ENCODE measurements at places on chromosomes 7 and 10.

- peak; percentile 1 for DNase-seq
Observed at GRCh38 chr7:34523226-34523918, 134.6 kb upstream of the NPSR1 start.

DNA sequence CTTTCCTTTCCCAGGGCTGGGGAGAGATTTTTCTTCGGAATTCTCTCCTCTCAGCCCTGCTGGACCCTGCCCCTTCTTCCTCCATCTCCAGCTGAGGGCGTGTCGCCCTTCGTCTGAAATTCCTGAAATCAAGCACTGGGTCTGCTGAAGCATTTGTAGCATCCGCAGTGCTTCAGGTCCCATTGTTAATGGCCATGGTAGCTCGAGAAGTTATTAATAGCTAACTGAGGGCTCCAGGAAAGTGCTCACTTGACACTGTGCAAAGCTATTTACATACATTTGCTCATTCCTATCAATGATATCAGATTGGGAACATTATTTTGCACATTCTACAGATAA is 515 bp downstream of the FAM149B1 start:
- no peak for DNase-seq

DNA sequence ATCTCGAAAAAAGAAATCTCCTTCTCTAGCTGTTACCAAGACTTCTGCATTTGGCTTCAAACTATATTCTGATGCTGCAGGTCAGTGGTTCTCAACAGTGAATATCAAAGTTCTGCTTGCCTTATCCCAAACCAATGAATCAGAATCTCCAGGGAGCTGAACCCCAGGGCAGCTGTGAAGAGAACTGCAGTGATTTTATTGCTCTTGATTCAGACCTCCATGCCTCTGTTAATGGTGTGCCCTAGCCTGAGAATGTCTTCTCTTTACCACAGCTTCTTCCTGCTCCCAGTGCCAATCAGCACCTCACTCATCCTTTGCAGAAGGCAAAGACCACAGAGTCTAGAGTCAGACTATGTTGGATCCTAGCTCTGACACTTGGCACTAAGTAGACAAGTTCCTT is 46.2 kb upstream of the MRLN start:
- DNase-seq, result peak; percentile 1

DNA sequence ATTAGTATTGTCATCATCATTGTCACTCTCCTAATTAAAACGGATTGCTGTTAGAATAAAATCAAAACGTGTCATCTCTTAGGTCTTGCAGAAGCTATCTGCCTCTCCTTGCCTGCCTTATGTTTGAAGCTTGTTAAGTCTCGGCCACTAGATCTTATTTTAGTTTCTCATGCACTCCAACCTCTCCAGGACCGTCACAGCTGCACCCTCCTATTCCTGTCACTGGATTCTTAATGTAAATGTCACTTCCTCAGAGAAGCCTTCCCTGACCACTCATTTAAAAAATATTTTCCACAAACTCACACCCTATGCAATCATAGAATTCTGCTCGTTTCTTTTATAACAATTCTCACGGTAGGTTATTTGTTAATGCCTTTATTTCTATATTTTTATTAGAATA is 103.9 kb upstream of the DKK1 start:
- no peak for DNase-seq

DNA sequence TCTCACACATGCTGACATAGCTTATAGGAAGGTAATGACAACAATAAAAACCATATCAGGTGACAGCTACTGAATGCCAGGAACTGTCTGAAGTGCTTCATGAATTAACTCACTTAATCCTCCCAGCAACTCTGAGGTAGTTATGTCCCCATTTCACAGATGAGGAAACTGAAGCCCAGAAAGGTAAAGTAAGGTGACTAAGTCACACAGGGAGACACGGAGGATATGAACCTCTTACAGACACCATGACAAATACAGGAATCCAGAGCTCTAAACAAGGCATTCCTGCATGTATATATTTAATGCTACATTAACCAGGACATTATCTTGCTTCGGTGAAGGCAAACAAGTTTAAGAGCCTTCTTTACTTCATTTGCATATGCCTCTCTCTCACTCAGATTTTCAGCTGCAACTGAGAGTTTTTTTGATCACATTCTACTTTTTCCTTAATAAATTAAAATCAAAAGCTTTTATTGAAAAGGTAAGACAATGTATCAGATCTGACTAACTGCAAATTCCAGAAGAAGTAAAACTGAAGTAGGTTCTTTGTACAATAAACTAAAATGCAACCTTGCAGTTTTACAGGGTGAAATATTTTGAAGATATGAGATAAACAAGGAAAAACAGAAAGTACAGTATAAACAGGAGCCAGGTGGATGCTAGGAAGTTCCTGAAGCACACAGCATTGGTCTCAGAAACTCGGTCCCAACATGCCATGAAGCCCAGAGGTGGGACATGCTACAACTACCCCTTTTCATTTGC is 79.5 kb downstream of the SGMS1 start:
- no peak for DNase-seq

DNA sequence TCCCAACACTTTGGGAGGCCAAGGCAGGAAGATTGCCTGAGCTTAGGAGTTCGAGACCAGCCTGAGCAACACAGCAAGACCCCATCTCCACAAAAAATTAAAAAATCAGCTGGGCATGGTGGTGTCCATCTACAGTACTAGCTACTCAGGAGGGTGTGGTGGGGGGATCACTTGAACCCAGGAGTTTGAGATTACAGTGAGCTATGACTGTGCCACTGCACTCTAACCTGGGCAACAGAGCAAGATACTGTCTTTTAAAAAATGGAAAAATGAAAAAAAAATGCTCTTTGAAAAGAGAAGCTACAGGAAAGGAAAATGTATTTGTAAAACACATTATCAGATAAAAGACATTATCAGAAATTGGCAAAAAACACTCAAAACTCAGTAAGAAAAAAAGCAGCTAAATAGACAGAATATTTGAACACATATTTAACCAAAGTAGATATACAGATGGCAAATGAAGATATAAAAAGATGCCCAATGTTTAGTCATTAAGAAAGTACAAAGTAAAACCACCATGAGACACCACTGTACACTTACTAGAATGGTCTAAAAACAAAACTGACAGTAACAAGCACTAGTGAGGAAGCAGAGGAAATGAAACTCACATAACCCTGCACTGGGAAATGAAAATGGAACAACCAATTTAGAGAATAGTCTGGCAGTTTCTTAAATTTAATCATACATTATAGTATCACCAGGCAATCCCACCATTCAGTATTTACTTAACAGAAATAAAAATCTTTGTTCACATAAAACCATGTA is 40.5 kb downstream of the NRBF2 start:
- DNase-seq, result no peak

GRCh38 chr7:137886746-137887145 is 40.0 kb upstream of the DGKI start:
- no peak for DNase-seq

DNA sequence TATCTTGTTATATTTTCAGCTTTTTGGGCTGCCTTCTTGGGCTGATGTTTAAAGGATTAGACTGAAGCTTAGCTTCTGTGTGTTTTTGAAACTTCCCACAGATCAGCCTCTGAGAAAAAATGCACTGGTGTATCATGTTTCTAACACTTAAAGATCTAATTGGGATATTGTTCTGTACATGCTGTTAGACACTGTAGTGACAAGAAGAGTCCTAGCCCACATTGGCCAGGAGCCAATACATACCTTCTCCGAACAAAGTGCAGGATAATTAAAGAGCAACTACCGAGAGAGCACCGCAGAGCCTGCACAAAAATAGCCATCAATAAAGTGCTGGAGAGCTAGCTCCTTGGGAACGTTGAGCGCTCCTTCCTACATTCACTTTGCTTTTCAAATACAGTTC is 289.4 kb upstream of the SP8 start:
- no peak for DNase-seq

DNA sequence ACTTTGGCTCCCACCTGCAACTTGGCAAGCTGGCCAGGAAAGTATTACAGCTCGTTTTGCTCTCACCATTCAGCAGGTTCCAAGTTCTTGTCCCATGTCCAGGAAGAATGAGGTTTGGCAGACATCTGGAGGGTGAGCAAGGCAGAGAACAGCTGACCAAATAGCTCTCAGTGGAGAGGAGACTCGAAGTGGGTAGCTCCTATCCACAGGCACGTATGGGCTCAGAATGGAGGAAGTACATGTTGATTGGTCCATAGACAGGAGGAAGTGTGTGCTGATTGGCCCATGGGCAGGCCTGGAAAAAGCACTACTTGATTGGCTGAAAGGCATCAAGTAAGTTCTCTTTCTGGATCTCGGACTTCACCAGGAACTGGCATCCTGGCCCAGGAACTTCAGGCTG is 3.0 kb upstream of the NCAPG2 start:
- DNase-seq, result no peak

DNA sequence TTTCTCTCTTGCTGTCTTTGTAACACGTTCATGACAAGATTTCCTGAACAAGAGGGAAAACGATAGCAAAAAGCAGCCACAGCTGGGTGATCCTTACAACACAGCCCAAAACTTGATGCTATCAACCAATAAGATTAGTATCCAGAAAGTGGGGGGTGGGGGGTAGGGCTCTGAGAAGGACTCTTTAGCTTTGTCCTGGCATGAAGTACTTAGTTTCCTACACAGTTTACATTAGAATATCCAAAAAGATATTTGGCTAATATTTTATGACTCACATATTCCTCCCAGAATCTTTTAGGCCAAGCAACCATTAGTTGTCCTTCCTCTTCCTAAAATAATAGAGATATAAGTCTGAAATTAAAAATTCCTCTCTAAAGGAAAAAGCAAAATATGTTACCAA is 22.9 kb upstream of the LRRC17 start:
- no peak for DNase-seq

GRCh38 chr7:30543813-30544525 is 39.3 kb upstream of the GGCT start:
- no peak for DNase-seq

DNA sequence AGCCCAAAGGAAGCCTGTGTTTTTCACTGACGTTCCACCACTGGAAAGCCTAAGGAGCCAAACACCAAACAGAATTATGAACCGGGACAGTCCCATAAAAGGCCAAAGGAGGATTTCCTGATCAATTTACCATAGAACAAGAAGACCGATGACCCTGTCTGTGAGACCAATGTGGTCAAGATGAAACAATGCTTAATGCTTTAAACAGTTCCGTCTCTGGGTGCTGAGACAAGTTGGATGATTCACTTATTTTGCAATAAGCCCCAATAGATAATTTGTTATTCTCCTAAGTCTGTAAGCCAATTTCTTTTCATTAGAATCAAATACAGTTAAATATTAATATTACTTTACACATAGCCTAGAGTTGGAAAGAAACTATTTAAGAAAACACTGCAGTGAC is 134.9 kb downstream of the MICU1 start:
- no peak for DNase-seq

- no peak for DNase-seq
Observed at GRCh38 chr7:159107161-159107892, 37.3 kb downstream of the VIPR2 start.

DNA sequence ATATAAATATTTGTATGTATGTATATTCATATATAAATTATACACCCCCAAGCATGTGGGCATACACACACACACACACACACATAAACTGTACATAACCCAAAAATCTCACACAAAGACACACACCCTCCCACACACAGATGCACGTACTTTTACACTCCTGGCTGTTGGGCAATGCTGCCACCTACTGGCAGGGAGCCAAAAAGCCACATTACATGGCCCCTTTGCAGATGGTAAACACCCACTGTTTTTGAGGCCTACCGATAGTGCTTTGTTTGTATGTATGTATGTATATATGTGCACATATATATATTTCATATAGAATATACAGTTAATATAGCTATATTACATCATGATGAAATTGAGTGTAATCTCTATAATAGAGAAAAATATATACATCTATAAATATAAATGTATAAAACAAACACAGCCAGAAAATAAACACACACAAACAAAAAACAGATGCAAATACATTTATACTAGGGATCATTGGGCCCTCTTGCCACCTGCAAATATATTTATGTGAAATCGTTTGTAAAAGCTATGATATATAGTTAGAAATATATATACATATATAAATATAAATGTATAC is 120.1 kb upstream of the ACBD5 start:
- DNase-seq, result no peak

- DNase-seq, result no peak
Observed at GRCh38 chr7:41130561-41131236, 572.2 kb downstream of the INHBA start.

- peak; percentile 58 for DNase-seq
Observed at GRCh38 chr7:137772748-137773147, 74.0 kb downstream of the DGKI start.

DNA sequence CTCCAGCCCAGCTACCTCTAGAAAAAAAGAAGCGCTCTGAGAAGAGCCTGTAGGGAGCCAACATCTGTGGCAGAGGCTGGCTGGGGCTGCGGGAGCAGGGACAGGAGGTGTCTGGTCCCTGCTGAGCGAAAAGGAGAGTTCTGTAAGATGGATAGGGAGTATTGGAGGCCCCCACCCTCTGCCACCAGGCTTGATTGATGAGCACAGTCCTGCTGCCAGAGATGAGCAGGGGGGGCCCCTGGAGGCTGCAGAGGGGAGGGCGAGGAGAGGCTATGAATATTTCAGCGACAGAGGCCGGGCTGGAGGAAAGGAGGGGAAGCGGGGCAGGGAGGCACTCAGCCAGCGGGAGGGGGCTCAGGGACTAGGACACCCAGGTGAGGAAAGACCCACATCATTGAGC is 44.5 kb upstream of the HSPB1 start:
- no peak for DNase-seq

GRCh38 chr10:110407301-110408170 is 90.2 kb upstream of the DUSP5 start:
- DNase-seq, result no peak

- no peak for DNase-seq
Observed at GRCh38 chr10:104546756-104547155, 94.3 kb upstream of the SORCS3 start.

DNA sequence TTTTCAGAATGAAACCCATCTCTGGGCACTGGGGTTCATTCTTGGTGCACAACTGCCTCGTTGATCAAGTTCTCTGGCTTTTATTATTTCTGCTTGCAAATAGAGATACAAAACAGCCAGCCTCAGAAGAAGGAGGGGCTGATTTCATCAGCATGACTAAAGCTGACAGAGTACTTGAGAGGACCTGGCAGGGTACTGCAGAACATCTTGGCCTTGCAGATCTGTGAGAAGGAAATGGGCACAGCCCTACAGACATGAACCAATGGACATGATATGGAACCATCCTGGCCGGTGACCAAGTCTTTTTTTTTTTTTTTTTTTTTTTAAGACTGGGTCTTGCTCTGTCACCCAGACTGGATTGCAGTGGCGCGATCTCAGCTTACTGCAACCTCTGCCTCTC is 240.6 kb downstream of the VTI1A start:
- peak; percentile 27 for DNase-seq

GRCh38 chr7:141563956-141564623 is 12.9 kb downstream of the AGK start:
- no peak for DNase-seq
